NCI-H2227 treated with DMSO at 0.1 percent for 48 hours (cell line): ENCODE measurements at places on chromosomes 2 and 18.

- DNase-seq, result no peak
Observed at GRCh38 chr2:85601771-85602475, 575 bp downstream of the TMEM150A start.

- peak; percentile 24 for DNase-seq
Observed at GRCh38 chr2:73283545-73284295, 558 bp downstream of the FBXO41 start.

DNA sequence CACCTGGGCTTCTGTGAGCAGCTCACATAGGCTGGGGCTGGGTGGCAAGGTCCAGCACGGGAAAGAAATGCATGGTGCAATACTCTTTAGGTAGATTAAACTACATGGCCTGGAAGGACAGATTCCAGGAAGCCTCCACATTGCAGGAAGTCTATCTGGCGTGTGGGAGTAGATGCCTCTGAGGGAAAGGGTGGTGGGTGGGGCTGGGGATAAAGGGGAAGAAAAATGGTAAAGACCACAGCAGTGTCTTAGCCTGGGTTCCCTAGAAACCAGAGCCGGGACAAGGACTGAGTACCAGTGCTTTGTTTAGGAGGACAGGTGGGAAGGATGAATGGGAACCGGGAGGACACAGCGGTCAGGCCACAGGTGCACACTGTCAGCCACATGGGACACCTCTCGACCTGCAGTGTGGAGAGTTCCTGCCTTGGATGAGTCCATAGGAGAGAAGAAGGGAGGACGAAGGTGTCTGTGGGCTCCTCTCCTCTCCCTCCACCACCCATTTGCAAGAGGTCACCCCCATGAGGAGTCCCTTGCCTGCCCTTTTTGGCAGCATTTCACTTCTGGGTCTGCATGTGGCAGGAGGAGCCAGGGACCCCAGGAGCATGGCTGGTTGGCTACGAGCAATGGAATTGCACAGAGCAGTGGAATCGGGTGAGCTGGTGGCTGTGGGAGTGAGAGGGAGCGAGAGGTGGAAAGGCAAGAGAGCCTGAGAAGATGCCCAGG is 91.5 kb upstream of the HS6ST1 start:
- DNase-seq, result no peak

DNA sequence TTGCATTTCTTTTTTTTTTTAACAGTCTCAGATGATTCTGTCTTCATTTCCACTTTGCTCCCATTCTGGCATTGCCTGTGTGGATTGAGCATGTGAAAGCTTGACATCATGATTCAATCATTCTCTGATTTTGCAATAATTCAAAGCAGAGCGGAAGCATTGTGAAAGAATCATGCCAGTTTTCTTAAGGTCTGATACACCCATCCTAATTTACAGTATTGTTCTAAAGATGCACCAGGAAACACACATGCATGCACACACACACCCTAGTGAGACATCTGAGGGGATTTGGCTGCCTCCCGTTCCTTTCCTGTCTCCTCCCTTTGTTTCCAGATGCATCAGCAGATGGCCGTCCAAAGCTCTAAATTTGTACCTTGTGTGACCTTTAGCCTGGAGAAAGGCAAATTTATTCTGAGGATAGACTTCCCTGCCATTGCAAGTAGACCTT is 97.3 kb downstream of the FMNL2 start:
- DNase-seq, result peak; percentile 56

- DNase-seq, result no peak
Observed at GRCh38 chr2:64608867-64609226, 44.9 kb downstream of the SERTAD2 start.
